ENCODE measurements at places on chromosomes 16 and 17. TPM values are rescaled to one million over a fixed set of nuclear protein-coding genes. Genes with fewer than 3 reads are reported as not detected.

GRCh38 chr17:43547659-43548256 lies 1.6 kb upstream of the ETV4 start:
- DNase-seq: no peak

DNA sequence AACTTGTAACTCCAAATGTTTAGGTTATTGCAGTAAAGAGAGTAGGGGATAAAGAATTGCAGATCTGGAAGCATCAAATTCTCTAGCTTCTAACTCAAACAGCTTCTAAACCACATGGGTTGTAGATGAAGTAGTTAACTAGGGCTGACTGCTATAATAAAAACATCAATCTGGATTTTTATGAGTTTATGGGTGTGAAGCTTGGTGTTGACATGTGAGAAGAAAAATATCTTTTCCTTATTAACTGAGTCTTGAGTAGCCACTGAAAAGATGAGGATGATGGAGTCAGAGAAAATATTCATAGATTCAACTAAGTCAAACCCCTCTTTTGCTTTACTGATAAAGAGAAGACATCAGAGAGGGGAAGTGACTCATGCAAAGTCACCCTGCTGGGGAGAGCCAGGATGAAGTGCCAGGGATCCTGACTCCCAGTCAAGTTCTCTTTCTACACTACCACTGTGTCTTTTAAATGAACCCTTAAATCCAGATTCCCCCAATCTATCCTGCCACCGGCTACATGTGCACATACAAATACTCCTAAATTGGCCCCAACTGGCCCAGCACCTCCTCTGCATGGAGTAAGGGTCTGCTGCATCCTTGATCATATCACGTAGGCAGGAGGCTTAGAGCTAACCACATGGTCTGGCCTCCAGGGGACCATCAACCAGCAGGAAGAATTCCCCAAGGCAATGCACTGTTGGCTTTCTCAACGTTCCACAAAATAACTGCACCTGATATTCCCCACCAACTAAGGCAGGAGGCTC lies 264.0 kb upstream of the CCL2 start:
- DNase-seq: no peak

GRCh38 chr16:55302635-55303034 lies 21.4 kb upstream of the IRX6 start:
- DNase-seq: no peak

- DNase-seq: no peak
These were observed 161.3 kb downstream of the AATF start for GRCh38 chr17:37109731-37110710.

The MPV17L gene
- not detected for total RNA-seq

The ATP2C2 gene
- total RNA-seq: not detected

All from IMR-90 (cell line).